ENCODE measurements at places on chromosomes 7 and 10.

- peak overlapping the region; percentile 100 for H3K27ac ChIP-seq
- peak overlapping the region; percentile 92 for H3K4me3 ChIP-seq
- peaks cover 50% of the 10 kb centered on the region for H3K4me1 ChIP-seq
- H3K36me3 ChIP-seq, result no peaks in the 10 kb centered on the region
- no peak for DNase-seq
Measured at GRCh38 chr10:86758189-86759072, 2.0 kb downstream of the BMPR1A start.

DNA sequence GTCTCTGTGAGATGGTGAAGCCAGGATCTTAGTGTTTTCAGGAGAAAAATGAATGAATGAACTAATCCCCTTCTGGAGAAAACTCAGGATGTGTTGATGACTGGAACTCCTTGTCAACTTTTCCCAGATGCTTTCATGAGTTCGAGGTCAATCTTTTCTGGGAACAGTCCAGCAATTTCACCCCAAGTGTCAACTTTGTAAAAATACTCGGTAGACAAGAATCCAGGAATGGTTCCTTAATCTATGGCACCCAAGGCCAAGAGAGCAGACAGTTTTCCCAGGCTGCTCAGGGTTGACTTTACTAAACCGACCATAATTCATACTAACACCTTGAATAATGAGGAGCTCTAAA, 31.1 kb upstream of the LYZL1 start:
- no peak for DNase-seq
- H3K4me3 ChIP-seq, result peak overlapping the region; percentile 25
- peaks cover 16% of the 10 kb centered on the region for H3K4me1 ChIP-seq
- no peaks in the 10 kb centered on the region for H3K36me3 ChIP-seq

GRCh38 chr7:75992083-75992755, 2.2 kb downstream of the TMEM120A start:
- peak overlapping the region; percentile 58 for H3K27ac ChIP-seq
- no peak overlapping the region for H3K4me3 ChIP-seq
- H3K27me3 ChIP-seq, result no peaks in the 10 kb centered on the region
- peaks cover 2% of the 10 kb centered on the region for H3K36me3 ChIP-seq

DNA sequence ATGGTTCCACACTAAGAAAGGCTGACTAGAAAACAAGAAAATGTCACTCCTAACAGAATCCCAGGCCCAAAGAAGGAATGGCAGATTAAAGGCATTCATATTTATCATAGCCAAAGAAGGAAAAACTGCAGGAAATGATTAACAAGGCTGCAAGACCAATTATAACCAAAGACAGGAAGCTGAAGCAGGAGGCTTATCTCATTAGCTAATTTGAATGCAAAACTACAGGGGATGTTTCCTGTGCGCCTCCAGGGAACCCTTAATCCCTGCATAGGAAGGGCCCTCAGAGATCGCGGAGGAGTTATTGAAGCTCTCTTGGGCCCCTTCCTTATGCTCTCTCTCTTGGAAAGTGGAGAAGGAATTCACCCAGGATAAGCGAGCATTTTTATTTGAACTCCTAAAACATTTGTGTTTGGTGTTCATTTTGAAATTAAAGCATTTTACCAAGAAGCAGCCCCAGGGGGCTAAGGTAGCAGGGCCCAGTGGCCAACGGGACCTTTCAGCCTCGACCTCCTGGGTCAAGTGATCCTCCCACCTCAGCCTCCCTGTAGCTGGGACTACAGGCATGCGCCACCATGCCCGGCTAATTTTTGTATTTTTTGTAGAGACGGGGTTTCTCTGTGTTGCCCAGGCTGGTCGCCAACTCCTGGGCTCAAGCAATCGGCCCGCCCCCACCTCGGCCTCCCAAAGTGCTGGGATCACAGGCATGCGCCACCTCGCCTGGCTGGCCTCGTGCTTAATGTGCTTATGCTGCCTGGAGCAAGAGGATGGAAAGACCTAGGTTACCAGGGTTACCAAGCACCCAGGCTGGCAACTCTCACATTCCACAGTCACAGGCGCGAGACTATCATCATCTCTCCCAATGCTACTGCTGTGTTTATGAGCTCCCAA, 24.1 kb upstream of the PROSER2 start:
- no peaks in the 10 kb centered on the region for H3K27me3 ChIP-seq
- no peak overlapping the region for H3K27ac ChIP-seq

GRCh38 chr10:19817231-19817933, 1.1 kb downstream of the PLXDC2 start:
- peak overlapping the region; percentile 76 for H3K27ac ChIP-seq
- H3K36me3 ChIP-seq, result no peaks in the 10 kb centered on the region
- H3K4me1 ChIP-seq, result no peaks in the 10 kb centered on the region

DNA sequence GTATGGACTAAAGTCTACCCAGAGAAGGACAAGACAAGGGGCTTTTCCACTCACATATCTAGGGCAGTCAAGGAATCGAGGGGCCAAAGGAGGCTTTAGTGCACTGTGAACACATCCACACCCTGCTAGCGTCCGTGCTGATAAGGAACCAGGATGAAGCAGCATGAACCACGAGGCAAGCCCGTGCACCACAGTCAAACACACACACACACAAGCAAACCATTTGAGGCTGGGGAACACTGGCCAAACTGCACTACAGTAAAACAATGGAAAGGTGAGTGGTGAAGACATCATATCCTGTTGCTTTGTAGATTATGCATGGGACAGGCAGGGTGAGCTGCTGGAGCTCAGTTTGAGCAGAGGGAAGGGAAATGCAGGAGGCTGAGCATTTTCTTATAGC, 177.4 kb upstream of the CDCA7L start:
- no peaks in the 10 kb centered on the region for H3K27me3 ChIP-seq
- no peaks in the 10 kb centered on the region for H3K4me1 ChIP-seq
- H3K27ac ChIP-seq, result peak overlapping the region; percentile 25
- no peak for DNase-seq
- H3K4me3 ChIP-seq, result no peak overlapping the region
- H3K36me3 ChIP-seq, result peaks cover 3% of the 10 kb centered on the region

GRCh38 chr10:112182784-112183328, 709 bp downstream of the GPAM start:
- H3K36me3 ChIP-seq, result peaks cover 35% of the 10 kb centered on the region
- no peak for DNase-seq
- H3K27ac ChIP-seq, result peak overlapping the region; percentile 92
- H3K27me3 ChIP-seq, result no peaks in the 10 kb centered on the region
- H3K4me3 ChIP-seq, result peak overlapping the region; percentile 73
- peaks cover 13% of the 10 kb centered on the region for H3K4me1 ChIP-seq

DNA sequence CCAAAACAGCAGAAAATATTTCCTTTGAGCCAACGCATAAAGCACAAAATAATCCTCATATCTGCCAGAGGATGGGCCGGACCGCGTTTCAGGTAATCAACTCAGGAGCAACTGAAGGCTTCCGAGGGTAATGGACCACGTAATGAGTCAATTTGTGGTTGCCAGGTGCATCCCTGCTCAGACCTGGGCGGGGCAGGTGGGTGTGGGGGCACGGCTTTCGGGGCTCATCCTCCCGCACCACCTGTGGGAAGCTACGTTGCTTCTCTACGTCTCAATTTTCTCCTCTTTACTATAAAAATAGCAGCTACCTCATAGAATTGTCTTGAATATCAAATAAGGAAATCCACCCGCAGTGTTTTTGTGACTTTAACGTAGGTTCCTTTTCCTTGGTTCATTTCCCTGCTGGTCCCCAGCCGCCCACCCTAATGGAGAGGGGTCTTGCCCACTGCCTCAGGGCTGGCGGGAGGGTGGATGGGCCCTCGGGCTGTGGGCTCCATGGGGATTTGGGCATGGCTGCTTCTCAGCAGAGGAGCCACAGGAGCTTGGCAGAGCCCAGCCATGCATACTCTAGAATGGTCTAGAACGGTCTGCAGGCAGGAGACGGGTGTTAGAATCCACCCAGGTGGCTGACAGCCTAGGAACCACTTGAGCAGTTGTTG, 324.7 kb downstream of the ADARB2 start:
- H3K27me3 ChIP-seq, result no peaks in the 10 kb centered on the region
- no peak for DNase-seq
- H3K36me3 ChIP-seq, result no peaks in the 10 kb centered on the region
- H3K4me3 ChIP-seq, result no peak overlapping the region
- no peak overlapping the region for H3K27ac ChIP-seq
- no peaks in the 10 kb centered on the region for H3K4me1 ChIP-seq

All from psoas muscle (tissue), 8 donors.